ENCODE measurements at places on chromosomes 12 and 14.

- no peak for DNase-seq
These were observed 68.5 kb downstream of the PPFIBP1 start for GRCh38 chr12:27592548-27592947.

DNA sequence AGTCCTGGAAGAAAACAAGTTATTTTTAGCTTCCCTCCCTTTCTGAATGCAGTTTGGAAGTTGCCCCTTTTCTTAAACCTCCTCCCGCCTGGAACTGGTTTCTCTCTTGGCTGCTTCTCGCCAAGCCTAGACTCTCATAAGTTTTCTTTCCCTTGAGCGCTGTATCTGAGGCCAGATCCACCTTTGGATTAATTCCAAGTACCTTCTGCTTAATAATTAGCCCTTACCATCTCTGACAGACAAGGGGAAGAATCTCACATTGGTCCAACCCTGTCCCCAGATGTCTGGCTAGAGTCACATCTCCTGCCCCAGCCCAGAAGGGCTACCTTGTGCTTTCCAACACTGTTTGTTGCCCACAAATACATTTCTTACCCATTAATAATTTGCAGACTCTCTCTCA is 161.8 kb upstream of the RGS6 start:
- DNase-seq = no peak

DNA sequence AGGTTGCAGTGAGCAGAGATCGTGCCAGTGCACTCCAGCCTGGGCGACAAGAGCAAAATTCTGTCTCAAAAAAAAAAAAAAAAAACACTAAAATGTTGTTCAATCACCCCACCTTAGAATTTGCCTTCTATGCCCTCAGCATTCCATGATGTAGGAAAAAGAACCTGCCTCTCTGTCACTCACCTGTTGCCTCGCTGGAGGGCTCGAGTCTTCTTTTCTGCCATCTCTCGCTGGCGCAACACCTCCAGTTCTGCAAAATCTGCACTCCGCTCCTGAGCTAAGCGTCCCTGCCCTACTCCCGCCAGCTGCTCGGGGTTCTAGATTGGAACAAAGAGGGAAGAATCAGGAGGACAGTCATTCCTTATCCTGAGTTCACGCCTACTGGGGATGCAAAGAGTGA is 17.9 kb downstream of the TIMELESS start:
- DNase-seq = no peak

DNA sequence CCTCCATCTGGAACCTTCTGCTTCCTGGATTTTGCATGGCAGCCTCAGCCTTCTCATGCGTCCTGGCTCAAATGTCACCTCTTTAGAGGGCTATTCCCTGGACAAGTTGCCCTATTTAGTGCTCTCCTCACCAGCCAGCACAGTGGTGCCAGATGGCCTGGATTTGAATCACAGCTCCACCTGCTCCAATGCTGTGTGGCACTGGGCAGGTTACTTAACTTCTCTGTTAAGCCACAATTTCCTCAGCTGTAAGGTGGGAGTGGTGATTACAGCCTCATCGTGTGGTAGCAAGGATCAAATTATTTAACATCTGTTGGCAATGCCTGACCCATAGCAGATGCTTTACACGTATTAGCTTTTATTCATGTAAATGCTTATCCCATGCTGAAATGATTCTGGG is 16.7 kb upstream of the POP5 start:
- DNase-seq = no peak

DNA sequence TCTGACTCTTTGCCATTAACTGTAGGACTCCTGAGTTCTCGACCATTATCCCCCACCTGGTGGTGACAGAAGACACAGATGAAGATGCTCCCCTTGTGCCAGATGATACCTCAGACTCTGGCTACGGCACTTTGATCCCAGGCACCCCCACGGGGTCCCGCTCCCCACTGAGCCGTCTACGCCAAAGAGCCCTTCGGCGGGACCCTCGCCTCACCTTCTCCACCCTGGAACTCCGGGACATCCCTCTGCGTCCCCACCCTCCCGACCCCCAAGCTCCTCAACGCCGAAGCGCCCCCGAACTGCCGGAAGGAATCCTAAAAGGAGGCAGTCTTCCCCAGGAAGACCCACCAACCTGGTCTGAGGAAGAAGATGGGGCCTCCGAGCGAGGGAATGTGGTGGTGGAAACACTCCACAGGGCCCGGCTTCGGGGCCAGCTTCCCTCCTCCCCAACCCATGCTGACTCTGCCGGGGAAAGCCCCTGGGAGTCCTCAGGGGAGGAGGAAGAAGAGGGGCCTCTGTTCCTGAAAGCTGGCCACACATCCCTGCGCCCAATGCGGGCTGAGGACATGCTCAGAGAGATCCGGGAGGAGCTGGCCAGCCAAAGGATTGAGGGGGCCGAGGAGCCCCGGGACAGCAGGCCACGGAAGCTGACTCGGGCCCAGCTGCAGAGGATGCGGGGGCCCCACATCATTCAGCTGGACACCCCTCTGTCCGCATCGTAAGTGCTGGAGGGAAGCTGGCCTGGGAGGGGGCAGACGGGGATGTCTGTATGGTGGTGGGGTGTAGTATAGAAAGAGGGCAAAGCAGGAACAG is 14.4 kb downstream of the TNFRSF1A start:
- no peak for DNase-seq

- no peak for DNase-seq
These were observed 49.3 kb downstream of the NDUFA12 start for GRCh38 chr12:94954029-94954685.

DNA sequence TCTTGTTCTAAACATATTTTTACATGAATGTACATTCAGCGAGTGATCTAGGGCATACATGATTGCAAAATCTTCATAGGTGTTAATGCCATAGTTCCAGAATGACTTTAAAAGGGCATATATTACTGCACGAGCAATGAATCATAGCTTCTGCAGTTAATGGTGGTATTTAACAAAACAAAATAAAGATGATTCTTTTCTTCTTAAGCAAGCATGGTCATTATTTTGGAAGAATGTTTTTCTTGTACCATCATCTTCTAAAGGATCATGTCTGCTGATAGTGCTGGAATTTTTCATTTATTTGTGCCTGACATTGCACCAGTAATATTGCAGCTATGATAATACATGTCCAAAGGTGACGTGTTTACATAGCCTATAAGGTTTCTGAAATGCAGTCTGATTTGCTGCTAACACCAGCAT is 388.6 kb downstream of the CCDC91 start:
- no peak for DNase-seq

DNA sequence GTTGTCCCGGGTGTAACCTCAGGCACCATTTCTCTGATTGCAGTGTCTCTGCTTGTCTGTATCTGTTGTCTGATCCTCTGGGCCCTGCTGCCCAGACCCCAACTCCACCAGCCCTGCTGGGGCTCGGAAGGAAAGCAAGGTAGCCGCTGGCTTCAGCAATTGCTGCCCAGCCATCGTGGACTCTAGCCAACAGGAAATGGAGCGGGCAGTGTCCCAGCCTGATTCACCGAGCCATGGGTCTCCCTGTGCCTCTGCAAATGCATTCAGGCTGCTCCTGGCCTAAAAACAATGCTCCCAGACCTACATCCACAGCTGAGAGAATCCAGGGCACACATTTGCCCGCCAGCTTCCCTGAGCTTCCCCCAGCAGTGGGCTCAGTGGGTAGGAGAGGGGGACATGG is 9.2 kb downstream of the TUNAR start:
- DNase-seq = no peak

DNA sequence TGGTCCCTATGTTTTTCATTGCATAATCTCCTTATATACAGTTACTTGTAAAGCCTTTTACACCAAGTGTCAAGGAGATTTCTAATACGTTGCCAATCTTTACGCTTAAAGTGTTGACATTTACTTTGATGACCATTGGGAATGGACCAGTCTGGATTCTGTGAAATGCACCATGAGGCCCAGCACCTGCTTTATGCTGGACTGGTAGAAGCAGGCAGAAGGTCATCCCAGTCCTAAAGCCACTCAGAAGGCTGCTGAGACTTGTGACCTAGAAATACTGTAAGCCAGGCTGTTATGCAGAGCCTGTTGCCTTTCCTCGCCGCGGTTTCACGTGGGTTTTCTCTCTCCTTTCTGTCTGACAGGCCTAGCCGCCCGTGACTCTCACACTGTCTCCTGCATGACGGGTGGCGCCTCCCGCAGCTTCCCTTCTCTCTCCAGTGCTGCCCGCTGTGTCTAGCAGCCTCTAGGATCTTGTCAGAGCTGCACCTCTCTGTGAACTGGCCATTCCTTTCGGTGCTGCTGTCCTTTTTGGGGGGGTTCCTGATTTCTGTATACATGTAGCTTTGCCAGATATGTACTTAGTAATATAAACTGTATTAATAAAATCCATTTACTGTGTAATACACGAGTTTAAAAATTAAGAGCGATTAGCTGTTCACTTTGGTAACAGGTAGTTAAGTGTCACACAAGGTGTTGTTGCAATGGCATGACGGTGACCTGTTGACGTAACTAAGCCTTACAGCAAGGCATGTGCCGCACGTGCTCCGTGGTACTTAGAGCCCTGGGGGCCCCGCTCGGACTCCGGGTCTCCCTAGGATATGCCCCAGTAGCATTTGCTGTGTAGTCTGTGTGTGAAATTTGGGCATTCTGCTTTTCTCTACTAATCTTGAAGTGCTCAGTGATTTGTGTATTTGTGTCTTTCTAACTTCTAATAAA is 29.7 kb downstream of the XRCC3 start:
- DNase-seq = no peak

- DNase-seq = no peak
These were observed 198.1 kb upstream of the LRIG3 start for GRCh38 chr12:59118356-59118755.

GRCh38 chr12:3747543-3747942 is 5.4 kb downstream of the CRACR2A start:
- DNase-seq = no peak

DNA sequence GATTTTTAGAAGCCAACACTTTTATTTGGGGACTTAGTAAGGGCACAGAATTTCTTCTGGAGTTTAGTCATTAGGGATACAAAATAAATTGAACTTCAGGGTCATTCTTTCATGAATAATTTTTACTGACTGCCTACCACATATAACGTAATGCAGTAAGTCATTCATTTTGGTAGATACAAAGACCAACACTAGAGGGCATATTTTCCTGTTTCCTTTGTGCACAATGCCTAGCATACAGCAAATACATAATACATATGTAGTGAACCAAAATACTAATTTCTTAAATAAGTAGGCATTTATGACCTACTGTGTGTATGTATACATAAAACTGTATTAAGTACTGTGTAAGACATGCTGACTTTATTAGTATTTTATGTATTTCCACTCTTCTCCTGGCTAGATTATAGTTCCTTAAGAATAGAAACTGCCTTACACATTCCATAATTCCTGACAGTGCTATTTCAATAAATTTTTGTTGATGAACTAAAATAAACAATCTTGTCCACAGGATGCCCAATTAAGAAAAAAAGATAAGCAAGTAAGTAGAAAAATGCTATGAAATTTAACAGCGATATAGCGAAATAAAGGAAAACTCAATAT is 47.9 kb downstream of the PPP1R12A start:
- DNase-seq = no peak

- DNase-seq = no peak
These were observed 25.9 kb downstream of the PKP2 start for GRCh38 chr12:32870716-32871115.

DNA sequence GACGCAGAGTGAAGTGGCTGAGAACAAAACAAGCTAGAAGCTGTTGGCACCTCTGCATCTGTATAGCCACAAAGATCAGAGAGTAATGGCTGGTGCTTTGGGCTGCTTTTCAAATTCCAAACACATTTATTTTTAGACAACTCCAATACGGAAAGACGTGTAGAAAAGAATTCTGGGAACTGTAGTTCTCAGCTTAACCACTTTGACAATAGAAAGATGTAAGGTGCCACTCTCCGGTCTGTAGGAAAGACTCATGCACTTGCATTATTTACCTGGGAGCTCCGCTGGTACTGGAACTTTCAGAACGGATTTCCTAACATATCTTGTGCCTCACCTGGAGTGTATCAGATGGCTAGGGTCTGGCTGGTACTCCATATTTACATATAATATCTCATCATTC is 1.8 kb upstream of the OR4K2 start:
- DNase-seq = no peak

GRCh38 chr14:103073876-103074728 is 9.9 kb upstream of the LBHD2 start:
- DNase-seq = peak; percentile 19

- DNase-seq = no peak
These were observed 83.3 kb downstream of the ATXN7L3B start for GRCh38 chr12:74620921-74621320.

DNA sequence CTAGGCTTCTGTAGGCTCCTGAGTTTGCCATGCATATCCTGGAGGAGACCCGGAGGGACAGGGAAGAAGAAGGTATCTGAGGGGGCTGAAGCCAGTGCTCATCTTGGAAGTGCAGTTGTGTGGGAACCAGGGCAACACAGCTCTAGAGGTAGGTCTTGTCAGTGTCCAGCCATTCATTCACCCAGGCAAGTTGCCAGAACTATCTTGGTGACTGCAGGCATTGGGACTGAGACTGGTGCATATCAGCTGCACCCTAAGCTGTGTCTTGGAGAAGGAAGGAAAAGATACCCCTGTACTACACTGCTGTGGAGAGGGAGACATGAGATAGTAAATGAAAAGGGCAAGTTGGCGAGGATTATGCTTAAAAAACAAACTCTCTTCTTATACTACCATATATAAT is 4.9 kb upstream of the WIF1 start:
- DNase-seq = no peak

- no peak for DNase-seq
These were observed 7.1 kb upstream of the WASHC4 start for GRCh38 chr12:105100207-105100985.

- no peak for DNase-seq
These were observed 7.7 kb downstream of the CLBA1 start for GRCh38 chr14:104993306-104993705.

DNA sequence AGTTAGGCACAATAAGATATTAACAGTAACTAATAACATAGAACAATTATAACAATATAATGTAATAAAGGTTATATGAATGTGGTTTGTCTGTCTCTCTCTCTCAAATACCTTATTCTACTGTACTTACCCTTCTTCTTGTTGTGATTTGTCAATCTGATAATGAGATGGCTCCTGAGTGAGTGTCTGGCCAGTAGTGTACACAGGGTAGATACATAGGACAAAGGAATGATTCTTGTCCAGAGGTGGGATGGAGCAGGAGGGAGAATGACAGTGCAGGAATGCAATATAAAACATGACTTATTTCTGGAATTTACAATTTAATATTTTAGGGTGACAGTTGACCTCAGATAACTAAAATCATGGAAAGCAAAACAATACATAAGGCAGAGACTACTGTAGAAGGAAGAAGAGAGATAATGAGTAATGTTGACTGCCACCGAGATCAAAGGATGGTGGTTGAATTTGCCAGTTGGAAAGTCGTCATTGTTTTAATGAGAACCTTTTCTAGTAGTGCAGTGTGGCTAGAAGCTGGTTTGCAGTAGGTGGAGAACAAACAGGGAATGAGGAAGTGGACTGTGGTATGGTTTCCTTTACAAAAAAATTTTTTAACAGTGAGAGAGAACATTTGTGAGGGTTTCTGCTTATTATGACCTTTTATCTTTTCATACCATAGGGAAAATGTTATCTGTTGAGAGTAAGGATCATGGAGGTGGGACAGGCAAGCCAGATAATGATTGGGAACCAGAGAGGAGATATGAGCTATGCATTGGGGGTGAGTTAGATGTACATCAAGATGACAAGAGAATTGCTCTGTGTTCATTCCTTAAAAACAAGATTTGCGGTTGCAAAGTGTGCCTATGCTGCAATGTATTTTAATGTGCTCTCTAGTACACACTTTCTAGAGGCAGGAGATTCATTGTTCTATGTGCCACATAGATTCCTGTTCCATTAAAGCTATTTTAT is 458.3 kb downstream of the BTG1 start:
- DNase-seq = peak; percentile 50

GRCh38 chr12:47802312-47802711 is 17.4 kb downstream of the HDAC7 start:
- peak; percentile 53 for DNase-seq

GRCh38 chr12:48817873-48818830 is at the start of gene CACNB3:
Gene CACNB3, plus strand, starts transcription at chr12:48818496. Its CDS starts 434 bp downstream, at chr12:48818930.
- peak; percentile 91 for DNase-seq
